ENCODE measurements at places on chromosomes 6 and 20. TPM values are rescaled to one million over a fixed set of nuclear protein-coding genes. Genes with fewer than 3 reads are reported as not detected.

GRCh38 chr6:5851261-5851757, 155.4 kb downstream of the NRN1 start:
- peak overlapping the region; percentile 31 for H3K4me3 ChIP-seq
- H3K36me3 ChIP-seq = no peaks in the 10 kb centered on the region
- H3K27me3 ChIP-seq = no peaks in the 10 kb centered on the region
- H3K4me1 ChIP-seq = no peaks in the 10 kb centered on the region

DNA sequence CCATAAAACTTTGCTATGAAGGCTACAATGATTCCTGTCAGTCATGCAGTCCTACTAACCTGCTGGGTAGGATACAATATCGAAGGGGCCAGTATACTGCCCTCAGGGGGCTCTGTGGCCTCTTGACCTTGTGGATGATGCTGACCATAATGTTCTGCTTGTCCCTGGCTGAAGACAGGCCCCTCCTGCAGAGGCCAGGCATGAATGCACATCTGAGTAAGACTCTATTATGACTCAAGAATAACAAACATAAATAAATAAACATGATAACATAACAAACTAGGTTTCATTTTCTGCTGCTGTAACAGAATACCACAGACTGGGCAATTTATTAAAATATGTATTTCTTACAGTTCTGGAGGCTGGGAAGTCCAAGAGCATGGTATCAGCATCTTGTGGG, 44.0 kb upstream of the POU5F1 start:
- no peaks in the 10 kb centered on the region for H3K36me3 ChIP-seq
- H3K27ac ChIP-seq = no peak overlapping the region
- H3K27me3 ChIP-seq = no peaks in the 10 kb centered on the region
- DNase-seq = no peak

GRCh38 chr6:41836660-41837052, 49.2 kb downstream of the TOMM6 start:
- H3K4me1 ChIP-seq = no peaks in the 10 kb centered on the region
- no peaks in the 10 kb centered on the region for H3K36me3 ChIP-seq
- no peak overlapping the region for H3K27ac ChIP-seq
- DNase-seq = no peak
- H3K27me3 ChIP-seq = no peaks in the 10 kb centered on the region

ID4 gene
- total RNA-seq = 83.2 TPM

- H3K27me3 ChIP-seq = no peaks in the 10 kb centered on the region
- no peaks in the 10 kb centered on the region for H3K36me3 ChIP-seq
- DNase-seq = no peak
- no peak overlapping the region for H3K27ac ChIP-seq
- peak overlapping the region; percentile 37 for H3K4me3 ChIP-seq
Measured at GRCh38 chr6:70957284-70957617, 391 bp upstream of the B3GAT2 start.

- H3K4me3 ChIP-seq = no peak overlapping the region
- no peak for DNase-seq
- H3K27ac ChIP-seq = no peak overlapping the region
- no peaks in the 10 kb centered on the region for H3K27me3 ChIP-seq
- no peaks in the 10 kb centered on the region for H3K4me1 ChIP-seq
- peaks cover 80% of the 10 kb centered on the region for H3K36me3 ChIP-seq
Measured at GRCh38 chr6:158781692-158782373, 37.3 kb downstream of the EZR start.

GRCh38 chr20:12068121-12068520, 150.4 kb downstream of the BTBD3 start:
- H3K4me3 ChIP-seq = no peak overlapping the region
- no peak for DNase-seq
- no peak overlapping the region for H3K27ac ChIP-seq
- no peaks in the 10 kb centered on the region for H3K4me1 ChIP-seq
- no peaks in the 10 kb centered on the region for H3K27me3 ChIP-seq
- H3K36me3 ChIP-seq = no peaks in the 10 kb centered on the region

GRCh38 chr6:47318236-47318989, 8.7 kb upstream of the TNFRSF21 start:
- no peaks in the 10 kb centered on the region for H3K4me1 ChIP-seq
- H3K36me3 ChIP-seq = no peaks in the 10 kb centered on the region

- no peaks in the 10 kb centered on the region for H3K4me1 ChIP-seq
- no peaks in the 10 kb centered on the region for H3K27me3 ChIP-seq
- H3K36me3 ChIP-seq = no peaks in the 10 kb centered on the region
- DNase-seq = no peak
- H3K27ac ChIP-seq = no peak overlapping the region
- H3K4me3 ChIP-seq = no peak overlapping the region
Measured at GRCh38 chr6:163285691-163286090, 128.8 kb upstream of the QKI start.

GRCh38 chr6:7124636-7125035, 16.9 kb downstream of the RREB1 start:
- H3K27me3 ChIP-seq = no peaks in the 10 kb centered on the region
- H3K4me1 ChIP-seq = no peaks in the 10 kb centered on the region
- peaks cover 5% of the 10 kb centered on the region for H3K36me3 ChIP-seq
- H3K27ac ChIP-seq = peak overlapping the region; percentile 11

All from right atrium auricular region (tissue), 2 donors.